ENCODE measurements at places on chromosomes 2 and 18.

DNA sequence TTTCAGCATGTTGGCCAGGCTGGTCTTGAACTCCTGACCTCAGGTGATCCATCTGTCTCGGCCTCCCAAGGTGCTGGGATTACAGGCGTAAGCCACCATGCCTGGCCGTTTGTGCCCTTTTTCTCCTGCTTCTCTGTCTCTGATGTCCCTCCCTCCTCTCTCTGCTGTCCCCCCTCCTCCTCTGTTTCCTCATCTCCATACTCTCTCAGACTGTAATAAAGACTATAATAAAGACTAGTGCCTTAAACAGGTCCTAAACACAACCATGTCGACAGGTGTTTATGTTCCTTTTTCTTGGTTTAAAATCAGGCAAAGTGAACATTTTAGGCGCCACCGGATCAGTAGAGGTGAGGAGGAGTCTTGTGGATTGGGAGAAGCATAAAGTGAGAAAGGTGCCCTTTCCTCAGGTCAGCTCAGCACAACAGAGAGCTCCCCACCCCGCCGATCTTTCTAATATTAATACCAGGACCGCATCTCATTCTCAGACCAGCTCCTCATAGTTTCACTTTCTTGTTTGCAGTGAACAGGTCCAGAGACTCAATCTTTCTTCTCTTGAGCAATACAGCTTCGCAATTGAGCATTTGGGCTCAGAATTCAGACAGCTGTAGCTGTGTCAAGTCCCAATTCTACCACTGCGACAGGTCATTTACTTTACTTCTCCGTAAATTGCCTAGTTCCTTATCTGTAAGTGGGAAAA is 23.7 kb downstream of the TIMM21 start:
- DNase-seq, result no peak

- DNase-seq, result no peak
Observed at GRCh38 chr2:29780906-29781305, 140.5 kb downstream of the ALK start.

- peak; percentile 32 for DNase-seq
Observed at GRCh38 chr2:46569061-46569560, 89.7 kb downstream of the TMEM247 start.

DNA sequence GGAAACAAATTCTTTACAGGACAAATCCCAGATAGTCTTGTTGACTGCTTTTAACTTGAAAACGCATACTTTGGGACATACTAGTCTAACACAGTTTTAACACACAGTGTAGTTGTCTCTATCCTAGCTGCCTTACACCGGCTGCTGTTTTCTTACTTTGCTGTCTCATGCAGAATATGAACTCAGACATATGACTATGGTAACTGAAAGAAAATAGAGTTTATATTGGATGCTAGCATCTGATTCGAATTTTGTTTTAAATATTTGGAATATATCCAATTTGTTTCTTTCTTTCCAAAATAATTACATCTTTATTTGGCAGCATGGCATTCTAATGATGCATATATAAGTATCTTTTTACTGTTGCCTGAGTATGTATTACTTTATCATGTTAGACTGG is 69.8 kb downstream of the ANKRD12 start:
- DNase-seq, result no peak

- no peak for DNase-seq
Observed at GRCh38 chr18:7000484-7001096, 117.0 kb downstream of the LAMA1 start.

GRCh38 chr2:49794396-49794795 is 640.1 kb upstream of the FSHR start:
- no peak for DNase-seq

GRCh38 chr18:38695559-38696280 is 1130.1 kb upstream of the CELF4 start:
- DNase-seq, result no peak

DNA sequence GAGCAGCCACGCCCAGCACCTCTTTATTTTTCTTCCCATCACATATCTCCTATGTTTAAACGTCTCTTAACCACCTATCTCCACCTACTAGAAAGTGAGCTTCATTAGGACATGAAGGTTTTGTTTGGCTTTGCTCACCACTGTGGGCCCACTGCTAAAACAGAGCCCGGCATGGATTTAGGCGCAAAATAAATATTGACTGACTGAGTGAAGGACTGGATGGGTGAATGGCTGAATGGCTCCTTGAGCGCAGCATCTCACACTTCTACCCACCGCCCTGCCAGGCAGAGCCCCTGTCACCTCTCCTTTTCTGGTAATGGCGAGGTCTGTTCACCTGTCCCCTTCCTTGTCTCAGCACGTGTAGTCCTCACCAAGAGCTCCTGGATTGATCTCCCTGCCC is 10.1 kb downstream of the CAPG start:
- no peak for DNase-seq

DNA sequence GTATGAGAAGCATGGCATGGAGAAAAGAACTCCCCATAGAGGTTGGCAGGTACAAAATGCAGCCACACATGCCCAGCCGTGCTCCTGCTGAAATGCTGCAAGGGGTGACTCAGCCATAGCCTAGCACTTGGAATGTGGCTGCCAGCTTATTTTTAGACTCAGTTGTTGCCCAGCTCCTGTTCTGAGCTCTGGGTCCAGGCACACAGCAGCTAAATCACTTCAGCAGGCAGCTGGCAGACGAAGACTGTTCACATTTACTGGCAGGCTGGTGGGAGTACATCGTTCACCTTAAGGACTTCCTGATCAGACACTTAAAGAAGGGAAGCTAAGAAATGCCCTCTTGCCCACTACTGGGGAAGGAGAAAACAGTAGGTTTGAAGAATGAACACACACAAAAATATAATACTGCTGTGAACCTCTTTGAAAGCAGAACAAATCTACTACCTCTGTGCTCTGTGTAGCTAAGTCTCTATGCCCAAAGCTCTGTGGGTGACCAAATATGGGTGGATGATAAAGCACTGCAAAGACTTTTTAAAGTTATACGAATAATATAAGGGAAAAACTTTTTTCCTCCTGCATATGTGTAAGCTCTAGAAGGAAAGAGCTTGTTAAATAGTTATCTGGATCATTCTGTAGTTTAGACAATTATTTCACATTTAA is 146.1 kb downstream of the LNPK start:
- DNase-seq, result no peak

DNA sequence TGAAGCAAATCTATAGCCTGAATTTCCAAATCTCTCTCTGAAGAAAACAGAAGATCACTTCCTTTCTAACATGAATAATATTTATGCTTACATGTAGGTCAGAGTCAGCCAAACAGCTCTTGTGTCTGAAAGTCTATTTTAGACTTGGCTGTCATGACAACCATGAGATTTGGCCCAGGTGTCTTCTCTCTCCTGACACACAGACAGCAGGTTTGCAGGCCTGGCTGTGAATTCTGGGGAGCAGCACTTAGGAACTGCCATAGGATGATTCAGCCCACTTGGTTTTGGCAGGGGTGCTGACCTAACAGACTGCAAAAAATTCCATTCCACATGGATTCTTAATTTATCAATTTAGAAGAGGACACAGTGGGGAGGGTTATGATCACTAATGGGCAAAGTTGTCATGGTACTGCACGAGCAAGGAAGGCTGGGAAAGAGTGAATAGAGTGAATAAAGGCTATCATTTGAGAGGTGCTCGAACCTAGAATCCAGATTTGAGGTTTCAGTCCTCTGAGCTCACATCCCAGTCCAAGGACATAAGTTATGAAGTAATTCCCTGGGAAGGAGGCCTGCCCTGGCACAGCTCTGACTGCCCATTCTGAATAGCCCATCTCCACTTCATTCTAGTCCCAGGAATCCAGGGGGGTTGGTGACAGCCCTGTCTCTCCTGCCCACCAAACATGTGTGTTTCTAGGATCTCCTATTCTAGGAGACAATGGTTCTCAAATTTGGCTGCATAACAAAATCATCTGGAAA is 453.9 kb upstream of the TRIB2 start:
- DNase-seq, result peak; percentile 49

DNA sequence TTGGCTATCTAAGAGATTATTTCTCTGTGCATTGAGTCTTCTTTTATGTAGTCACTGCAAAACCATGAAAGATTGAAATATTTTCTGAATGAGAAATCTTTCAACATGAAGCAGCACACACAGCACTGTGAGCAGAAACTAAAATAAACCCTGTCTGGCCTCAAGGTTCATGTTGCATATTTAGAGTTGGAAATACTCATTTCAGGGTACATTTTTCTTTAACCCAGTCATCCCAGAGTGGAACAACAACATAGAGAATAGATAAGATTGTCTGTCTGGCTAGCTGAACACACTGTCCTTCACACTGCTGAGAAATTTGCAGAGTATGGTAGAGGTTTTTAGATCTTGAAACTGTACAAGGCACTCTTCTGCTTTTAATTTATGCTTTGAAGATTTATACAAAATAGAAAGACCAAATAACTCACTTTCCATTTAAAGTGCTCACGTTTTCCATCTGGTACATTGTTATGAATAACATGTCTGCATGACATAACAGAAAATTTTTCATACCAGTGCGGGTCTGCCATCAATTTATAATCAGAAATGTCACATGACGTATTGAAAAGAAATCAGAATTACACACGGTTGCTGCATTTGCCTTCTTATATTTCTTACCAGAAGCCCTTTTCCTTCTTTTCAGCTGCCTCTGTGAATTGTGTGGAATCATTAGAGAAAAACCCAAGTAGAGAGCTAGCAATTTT is 25.0 kb upstream of the FN1 start:
- peak; percentile 71 for DNase-seq

- DNase-seq, result no peak
Observed at GRCh38 chr18:67665266-67665665, 148.7 kb upstream of the DSEL start.

DNA sequence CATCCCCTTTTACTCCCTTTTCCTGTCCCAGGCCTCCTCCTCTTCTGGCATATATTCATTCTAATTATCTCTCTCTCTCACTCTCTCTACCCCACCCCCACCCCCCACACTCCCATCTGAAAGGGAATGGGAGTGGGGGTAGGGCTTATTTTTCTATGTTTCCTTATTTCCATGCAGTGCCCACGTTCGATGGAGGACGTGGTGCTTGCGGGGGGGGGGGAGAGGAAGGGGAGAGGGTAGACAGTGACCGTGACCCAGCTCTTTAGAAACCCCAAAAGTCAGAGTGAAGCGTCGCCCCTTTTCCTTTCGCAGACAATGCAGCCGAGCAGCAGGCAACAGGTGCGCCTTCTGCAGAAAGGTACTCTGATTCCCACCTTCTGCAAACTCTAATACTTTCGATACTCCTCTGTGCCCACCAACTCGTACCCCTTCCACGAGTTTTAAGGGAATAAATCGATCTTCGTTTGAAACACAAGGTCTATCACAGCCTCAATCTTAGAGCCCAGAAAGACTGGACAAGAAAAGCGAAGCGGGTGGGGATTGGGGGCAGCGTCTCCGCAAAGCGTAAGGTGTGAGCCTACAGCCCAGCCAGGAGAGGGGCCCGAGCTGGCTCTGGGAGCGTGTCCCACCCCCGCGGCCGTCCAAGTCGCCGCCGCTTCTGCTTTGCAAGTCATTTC is 891 bp upstream of the NR4A2 start:
- DNase-seq, result no peak

DNA sequence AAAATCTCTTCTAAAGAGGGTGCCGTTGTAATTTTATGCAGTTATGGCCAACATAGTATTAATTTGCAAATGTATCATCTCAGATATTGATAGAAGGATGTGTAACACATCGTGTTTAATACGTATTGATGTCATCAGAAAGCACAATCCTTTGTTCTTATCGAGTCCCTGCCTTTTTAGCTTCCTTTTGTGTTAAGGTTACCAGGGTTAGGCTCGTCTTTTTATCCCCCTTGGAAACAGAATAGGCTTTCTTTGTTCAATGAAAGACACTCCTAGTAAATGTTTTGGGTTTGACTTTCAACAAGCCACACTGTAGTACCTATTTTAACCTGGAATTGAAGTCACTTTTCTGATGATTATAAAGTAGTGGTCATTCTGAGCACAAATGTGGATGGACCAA is 136.2 kb downstream of the WDR7 start:
- no peak for DNase-seq

- DNase-seq, result no peak
Observed at GRCh38 chr2:43225788-43226557, 433 bp downstream of the ZFP36L2 start.

DNA sequence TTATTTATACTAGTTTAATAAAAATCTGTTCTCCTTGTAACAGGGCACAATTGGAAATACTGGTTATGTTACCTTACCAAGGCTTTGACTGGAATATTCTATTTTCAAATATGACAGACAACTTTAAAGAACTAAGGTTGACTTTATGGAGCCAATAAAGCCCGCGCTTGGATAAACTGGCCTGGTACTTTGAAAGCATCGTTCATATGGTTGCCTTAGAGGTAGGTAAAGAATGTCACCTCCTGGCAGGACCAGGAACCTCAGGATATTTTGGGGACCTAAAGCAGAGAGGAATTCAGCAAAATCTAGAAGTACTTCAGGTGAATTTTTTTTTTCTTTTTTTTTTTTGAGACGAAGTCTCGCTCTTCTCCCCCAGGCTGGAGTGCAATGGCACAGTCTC is 71.2 kb upstream of the CREB1 start:
- no peak for DNase-seq

DNA sequence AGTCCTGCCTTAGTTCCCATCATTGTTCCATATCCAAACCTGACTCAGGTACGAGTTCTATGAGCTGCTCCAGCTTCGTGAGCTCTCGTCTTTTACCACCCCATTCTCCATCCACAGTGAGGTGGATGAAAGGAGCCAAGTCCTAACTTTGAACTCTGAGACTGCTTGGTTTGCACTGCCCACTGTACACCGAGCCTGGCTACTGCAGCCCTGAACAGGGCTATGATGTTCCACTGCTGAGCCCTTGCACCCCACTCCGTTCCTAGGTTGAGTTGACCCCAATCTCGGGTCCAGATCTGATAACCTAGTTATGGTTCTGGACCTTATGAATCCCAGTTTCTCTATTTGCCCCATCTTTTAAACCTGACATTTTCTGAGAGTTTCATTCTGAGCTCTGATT is 5.3 kb upstream of the DYNAP start:
- DNase-seq, result no peak

GRCh38 chr2:181038796-181039195 is 58.4 kb downstream of the UBE2E3 start:
- DNase-seq, result no peak

- peak; percentile 51 for DNase-seq
Observed at GRCh38 chr2:235614900-235615712, 121.3 kb downstream of the AGAP1 start.

- no peak for DNase-seq
Observed at GRCh38 chr2:144126302-144126701, 393.6 kb downstream of the ZEB2 start.

DNA sequence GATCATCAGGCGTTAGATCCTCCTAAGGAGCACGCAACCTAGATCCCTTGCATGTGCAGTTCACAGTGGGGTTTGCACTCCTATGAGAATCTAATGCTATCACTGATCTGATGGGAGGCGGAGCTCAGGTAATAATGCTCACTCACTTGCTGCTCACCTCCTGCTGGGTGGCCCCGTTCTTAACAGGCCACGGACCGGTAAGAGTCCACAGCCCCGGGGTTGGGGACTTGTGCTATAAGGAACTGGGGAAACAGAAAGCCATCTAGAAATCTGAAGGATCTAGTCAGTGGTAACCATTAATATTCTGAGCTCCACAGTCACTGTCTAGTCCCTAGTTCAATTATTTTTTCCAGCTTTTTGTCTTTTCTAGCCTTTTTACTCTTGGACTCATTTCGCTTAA is 44.7 kb upstream of the GAREM2 start:
- DNase-seq, result no peak
